ENCODE measurements at places on chromosomes 16 and 17.
A peak's percentile ranks its signal among the peaks of the same experiment; 100 is the strongest.

DNA sequence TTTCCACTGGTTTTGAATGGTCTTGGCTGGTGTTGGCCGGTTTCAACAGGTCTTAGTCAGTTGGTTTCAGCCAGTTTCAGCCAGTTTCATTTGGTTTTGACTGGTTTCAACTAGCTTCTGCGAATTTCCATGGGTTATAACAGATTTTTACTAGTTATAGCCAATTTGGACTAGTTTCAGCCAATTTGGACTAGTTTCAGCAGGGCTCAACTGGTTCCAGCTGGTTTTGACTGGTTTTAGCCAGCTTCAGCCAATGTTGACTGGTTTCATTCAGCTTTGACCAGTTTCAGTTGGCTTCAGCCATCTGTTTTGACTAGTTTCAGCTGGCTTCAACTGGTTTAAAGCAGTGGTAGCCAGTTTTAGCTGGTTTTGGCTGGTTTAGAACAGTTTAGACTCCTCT lies 432.6 kb downstream of the UTP18 start:
- no peak for DNase-seq

DNA sequence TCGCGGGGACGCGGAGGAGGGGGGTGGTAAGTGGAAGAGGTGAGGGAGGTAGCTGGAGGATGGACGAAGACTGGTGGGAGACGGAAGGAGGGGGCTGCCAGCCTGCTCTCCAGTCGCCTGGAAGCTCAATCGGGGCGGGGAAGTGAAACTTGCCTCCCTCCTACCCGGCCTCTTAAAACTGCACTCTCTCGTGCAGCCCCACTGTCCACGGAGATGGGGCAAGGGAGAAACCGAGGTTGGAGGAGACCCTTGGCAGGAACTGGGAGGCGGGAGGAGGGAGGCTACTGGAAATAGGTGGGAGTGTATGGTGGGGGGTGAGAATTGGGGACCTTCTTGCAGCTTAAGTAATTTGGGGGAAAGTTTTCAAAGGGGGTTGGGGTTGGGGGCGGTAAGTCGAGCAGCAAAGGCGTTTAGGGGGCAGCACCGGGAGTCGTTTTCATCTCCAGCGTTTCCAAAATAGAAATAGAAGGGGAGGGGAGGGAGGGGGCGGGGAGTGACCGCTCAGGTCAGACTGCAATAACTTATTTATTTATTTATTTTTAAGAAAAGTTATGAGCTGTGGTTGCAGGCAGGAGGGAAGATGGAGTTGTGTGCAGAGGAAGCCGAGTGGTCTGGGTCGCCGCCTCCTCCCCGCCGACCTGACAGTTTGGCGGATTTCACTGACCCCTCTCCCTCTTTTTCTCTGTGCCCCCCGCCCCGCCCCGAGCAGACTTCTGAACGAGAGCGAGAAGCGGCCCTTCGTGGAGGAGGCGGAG lies 1.4 kb downstream of the SOX9 start:
- DNase-seq = no peak

- no peak for DNase-seq
Measured at GRCh38 chr16:7177875-7178274, 154.8 kb upstream of the RBFOX1 start.

- no peak for DNase-seq
Measured at GRCh38 chr17:57949649-57950048, 5.6 kb downstream of the CUEDC1 start.

DNA sequence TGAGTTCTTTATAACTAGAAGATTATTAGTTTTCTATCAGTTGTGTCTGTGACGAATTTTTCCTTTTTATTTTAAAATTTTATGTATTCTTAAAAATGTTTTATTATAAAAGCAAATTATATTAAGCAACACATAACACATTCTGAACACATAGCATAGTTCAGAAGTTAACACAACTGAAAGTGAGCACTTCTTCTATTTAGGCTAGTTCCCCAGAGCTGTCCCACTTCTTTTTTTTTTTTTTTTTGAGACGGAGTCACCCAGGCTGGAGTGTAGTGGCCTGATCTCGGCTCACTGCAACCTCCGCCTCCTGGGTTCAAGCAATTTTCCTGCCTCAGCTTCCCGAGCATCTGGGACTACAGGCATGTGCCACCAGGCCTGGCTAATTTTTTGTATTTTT lies 37.7 kb upstream of the ALDH3A2 start:
- DNase-seq = no peak

DNA sequence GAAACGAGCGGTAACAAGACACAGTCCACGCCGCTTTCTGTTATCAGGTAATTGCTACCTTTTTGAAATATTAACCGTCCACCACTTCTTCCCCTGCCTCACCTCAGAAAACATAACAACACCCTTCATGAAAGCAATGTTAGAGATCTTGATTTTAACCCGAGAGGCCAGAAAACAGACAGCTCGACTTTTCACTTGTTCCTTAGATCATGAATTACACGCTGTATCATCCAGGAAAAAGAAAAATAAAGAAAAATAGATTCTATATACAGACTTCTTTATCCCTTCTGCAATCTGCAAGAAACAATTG lies 957.1 kb upstream of the SOX9 start:
- no peak for DNase-seq

DNA sequence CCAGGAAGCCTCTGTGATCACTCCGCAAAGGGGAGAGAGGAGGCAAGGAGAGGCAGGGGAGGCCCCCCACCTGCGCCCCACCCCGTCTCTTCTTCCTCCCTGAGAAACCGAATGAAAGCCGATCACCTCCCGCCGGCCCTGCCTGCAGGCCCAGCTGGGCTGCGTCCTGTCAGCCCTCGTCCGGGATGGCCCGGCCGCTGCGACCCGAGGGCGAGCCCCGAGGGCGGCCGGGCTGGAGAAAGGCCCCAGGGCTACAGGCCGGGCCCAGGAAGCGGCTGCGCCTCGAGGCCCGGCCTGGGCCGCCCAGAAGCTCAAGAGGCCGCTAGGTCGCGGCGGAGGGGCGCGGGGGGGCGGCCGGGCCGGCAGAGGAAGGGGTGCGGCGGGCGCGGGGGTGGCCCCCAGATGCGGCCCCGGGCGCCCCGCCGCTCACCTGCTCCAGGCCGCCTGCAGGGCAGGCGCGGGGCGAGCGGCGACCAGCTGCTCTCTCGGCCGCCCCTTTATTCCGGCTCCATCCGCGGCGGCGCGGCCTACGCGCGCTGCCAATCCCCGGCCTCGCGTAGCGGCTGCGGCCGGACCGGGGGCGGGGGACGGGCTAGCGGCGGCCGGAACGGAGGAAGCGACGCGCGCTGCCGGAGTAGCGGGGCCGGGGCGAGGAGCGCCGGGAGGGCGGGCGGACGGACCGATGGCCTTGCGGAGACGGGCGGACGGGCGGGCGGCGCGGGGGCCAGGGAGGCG lies at the start of gene ZNF319:
ZNF319 (minus strand) TSS at position 702 of the 735 bp plus-strand sequence. CDS start 2,407 bp downstream, outside the sequence.
- DNase-seq = peak; percentile 29

- peak; percentile 38 for DNase-seq
Measured at GRCh38 chr17:77235370-77235941, 94.7 kb downstream of the SEC14L1 start.

GRCh38 chr17:31431852-31432658 lies 40.6 kb downstream of the RAB11FIP4 start:
- no peak for DNase-seq

DNA sequence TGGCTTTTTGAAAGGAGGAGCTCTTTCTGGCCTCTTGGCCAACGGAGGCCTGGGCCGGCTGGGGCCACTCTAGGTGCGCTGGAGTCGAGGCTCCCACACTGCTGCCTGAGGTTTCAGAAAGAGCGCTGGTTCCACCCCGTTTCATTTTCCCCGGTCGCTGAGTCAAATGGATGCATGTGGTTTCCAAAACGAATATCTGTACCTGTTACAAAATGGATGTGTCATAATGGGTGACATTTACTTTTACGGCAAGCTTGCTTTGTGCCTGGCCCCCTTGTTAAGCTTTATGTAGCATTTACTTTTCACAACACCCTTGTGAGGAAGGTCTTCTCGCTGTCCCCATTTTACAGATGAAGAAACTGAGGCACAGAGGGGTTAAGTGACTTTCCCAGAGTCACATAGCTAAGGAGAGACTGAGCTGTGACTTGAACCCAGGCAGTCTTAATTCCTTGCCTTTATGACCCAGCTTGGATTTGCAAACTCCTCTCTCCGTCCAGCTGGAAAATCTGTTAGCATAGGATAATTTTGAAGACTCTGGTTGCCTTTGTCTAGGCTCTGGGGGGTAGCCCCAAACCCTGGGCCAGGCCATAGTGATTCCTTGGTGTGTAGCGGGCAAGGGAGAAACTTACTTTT lies 10.6 kb downstream of the KSR1 start:
- peak; percentile 87 for DNase-seq

DNA sequence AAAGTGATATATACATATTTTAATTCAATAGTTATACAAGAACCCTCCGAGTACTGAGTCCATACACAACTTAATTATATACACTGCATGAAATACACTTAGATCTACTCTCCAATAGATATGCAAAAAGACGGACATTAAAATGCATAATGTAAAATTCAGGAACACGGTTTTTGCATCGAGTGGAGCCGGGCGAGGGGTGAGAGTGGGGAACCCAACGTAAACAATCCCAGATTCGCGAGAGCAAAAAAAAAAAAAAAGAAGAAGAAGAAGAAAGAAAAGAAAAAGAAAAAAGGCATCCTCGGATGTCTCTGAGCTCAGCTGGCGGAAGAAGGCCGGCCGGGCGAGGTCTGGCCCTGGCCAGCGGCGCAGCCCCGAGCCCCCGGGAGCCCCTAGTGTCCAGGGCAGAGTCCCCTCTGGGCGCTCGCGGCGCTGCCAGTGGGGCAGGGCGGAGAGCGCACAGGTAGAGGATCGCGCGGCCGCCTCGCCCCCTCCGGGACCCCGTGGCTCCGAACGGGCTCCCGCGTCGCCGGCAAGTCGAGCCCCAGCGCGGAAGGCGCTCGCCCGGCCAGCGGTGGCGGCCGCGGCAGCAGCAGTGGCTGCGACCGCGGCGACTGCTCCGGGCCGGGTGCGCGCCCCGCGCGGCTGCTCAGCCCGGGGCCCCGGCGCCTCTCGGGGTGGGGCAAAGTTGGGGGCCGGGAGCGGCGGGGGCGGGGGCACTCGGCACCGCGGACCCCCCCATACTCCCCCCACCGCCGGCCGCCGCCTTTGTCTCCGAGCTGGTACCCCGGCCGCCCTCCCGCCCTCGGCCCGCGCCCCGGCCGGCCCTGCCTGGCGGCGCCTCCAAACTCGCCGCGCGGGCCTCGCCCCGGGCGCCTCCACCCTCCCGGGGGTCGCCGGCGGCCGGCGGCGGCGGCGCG lies 9.6 kb upstream of the ZFHX3 start:
- DNase-seq = peak; percentile 6

DNA sequence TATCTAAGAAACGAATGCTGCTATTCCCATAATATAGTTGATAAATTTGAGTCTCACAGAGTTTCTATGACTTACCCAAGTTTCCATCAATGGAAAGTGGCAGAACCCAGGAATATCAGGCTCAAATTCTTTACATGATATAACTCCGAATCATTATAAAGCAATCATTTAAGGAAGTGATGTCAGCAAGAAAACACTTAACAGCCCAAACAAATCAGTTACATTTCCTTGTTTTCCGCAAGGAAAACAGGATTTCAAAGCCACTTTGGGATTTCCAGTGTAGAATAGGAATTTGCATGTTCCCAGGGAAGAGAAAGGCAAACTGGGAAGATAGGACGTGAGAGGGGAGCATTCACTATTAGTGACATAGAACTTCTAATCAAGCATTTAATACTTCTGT lies 311.4 kb upstream of the GOT2 start:
- DNase-seq = no peak

DNA sequence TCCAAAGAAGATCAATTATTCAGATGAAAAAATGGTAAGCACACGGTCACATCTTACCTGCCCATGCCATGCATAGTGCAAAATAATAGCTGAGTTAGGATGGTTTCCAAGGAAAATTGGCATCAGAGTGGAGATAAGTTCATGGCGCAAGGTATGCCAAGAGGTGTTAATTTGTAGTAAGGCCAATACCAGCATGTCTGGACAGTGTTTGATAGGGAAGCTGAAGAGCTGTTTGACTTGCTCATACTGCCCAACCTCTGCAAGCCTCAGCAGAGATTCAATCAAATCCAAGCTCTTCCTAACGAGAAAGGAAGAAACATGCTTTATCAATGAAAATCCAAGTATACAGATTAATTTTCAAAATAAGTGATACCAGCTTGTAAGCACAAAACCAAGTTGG lies 51.0 kb downstream of the CNOT1 start:
- DNase-seq = no peak

GRCh38 chr16:62939687-62940086 lies 903.4 kb upstream of the CDH8 start:
- no peak for DNase-seq

- no peak for DNase-seq
Measured at GRCh38 chr16:72372087-72373045, 200.4 kb upstream of the PMFBP1 start.

DNA sequence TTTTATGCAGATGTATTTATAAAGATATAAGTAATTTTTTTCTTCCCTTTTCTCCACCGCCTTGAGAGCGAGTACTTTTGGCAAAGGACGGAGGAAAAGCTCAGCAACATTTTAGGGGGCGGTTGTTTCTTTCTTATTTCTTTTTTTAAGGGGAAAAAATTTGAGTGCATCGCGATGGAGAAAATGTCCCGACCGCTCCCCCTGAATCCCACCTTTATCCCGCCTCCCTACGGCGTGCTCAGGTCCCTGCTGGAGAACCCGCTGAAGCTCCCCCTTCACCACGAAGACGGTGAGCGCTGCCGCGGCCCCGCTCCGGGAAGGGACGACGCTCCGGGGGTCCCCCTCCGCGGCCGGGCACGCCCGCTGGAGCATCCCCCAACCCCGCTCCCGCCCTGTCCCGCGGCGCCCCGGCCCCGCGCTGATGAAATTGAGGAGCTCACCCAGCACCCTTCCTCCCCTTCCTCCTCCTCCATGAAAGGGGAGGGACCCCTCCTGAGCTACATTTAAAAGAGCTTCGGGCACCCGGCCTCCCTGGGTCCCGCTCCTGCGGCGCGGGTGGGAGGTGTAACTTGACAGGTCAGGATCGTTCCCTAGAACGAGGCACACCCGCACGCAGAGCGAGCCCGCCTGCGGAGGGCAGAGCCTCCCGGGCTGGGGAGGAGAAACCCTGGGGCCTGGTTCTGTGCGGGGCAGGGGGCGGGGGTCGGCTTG lies 706 bp downstream of the HLF start:
- DNase-seq = peak; percentile 15

GRCh38 chr16:77223184-77223583 lies 24.0 kb downstream of the SYCE1L start:
- peak; percentile 29 for DNase-seq

DNA sequence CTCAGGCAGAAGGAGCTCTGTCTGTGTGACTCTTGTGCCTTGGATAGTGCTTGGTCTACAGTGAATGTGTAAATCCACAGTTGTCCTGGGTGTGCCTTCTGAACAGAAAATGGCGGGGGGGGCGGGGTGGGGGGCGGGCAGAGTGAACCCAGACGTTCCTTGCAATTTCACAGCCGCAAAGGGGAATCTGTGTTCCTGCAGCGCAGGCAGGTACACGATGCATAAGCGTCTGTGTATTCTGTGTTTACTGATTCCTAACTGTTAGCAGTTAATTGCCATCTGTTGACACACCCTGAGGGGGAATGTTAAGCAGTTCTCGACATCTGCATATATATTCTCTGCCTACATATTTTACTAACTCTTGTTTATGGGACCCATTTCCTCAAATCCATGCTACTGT lies 123.5 kb upstream of the ZFHX3 start:
- no peak for DNase-seq

All from activated T-cell treated with anti-CD3 and anti-CD28 coated beads, Interleukin-2, amount 50 U/mL, for 72 hours (primary cell).